Activated CD4-positive, alpha-beta memory T cell treated with anti-CD3 and anti-CD28 coated beads for 36 hours (primary cell): ENCODE measurements at places on chromosomes 5 and 9. TPM values are rescaled to one million over a fixed set of nuclear protein-coding genes. Genes with fewer than 3 reads are reported as not detected.

Gene SEMA5A
- total RNA-seq = 0.52 TPM

- peak; percentile 34 for DNase-seq
- H3K27me3 ChIP-seq = no peaks in the 10 kb centered on the region
- peaks cover 72% of the 10 kb centered on the region for H3K4me1 ChIP-seq
- peak overlapping the region; percentile 89 for H3K4me3 ChIP-seq
These were observed 1.1 kb upstream of the GNPDA1 start for GRCh38 chr5:142013734-142014521.

DNA sequence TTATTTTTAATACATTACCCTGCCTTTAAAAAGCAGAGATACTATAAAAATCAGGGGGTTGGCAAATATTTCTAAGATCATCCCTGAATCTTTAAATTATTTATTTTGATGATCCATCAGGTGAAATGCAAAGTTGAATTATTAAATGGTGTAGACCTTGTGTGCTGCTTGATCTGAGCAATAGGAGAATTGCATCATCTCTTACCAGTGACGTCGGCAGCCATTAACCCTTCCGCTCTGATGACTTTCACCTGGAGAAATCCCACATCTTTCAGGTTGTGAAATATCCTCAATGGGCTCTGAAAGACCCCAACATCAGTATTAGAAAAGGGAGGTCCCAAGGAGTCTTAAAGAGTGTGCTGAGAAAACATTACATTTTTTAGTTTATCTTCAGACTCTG is 270.2 kb downstream of the SLF1 start:
- no peaks in the 10 kb centered on the region for H3K4me1 ChIP-seq
- H3K4me3 ChIP-seq = no peak overlapping the region
- H3K36me3 ChIP-seq = no peaks in the 10 kb centered on the region
- no peak overlapping the region for H3K27ac ChIP-seq

DNA sequence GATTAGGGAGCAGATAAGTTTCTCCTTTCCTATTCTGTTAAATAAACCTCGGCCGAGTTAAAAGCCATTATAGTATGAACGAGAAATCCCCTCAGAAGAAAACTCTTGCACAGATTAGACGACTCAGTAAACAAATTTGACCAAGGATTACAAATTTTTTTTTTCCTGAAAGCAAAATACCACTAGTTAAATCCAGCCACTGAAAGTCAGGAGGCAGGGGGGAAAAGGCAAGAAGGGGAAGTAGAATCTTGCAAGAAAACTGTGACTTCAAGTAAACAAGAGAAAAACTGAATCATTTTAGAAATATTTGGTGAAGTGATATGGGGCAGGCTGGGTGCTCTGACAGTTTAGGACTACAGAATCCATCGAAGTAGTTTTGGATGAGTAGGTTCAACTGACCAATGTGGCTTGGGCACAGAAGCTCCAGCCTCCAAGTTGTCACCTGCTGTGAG is 251.0 kb downstream of the DENND1A start:
- no peak overlapping the region for H3K27ac ChIP-seq
- H3K4me3 ChIP-seq = no peak overlapping the region
- H3K36me3 ChIP-seq = peaks cover 21% of the 10 kb centered on the region

- H3K4me1 ChIP-seq = no peaks in the 10 kb centered on the region
- no peaks in the 10 kb centered on the region for H3K36me3 ChIP-seq
- peaks cover 2% of the 10 kb centered on the region for H3K27me3 ChIP-seq
- no peak overlapping the region for H3K27ac ChIP-seq
- no peak overlapping the region for H3K4me3 ChIP-seq
These were observed 42.3 kb downstream of the ZFAND5 start for GRCh38 chr9:72322678-72323077.
